ENCODE measurements at places on chromosomes 7 and 10.

- DNase-seq = peak; percentile 66
Observed at GRCh38 chr10:31136930-31137885, 105.5 kb upstream of the ZNF438 start.

DNA sequence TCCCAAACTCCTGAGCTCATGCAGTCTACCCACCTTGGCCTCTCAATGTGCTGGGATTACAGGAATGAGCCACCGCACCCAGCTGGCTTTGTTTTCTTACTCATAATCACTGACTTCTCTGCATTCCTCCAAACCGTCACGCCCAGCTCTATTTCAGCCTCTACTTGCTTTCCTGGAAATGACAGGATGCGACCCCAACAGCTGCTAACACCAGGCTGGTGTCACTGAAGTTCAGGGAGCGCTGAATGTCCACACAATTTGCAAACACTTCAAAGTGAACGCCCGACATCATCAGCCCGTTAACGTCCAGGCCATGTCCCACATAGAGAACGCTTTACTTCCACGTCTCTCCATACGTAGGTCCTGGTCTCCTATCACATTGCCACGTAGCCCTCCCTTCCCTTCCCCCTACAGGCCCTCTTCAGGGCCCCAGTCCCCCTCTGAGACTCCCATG, 12.8 kb upstream of the PROSER2 start:
- no peak for DNase-seq

- DNase-seq = no peak
Observed at GRCh38 chr7:43750016-43750887, 8.2 kb upstream of the BLVRA start.

DNA sequence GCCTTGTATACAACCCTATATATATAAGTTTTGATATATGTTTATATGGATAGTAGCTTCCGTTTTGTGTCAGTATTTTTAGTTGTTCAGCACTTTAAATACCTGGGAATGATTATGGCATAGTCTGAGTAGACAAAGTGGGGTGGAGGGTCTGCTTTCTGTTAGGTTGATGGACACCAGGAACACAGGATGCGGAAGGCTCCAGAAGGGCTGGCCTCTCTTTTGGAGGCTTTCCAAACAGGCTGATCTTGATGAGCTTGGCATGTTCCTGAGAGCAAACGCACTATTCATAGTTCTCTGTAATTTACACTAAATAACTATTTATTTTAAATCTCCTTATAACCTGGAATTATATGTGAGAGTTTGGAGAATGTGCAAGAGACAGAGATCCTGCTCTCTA, 12.7 kb downstream of the AKR1E2 start:
- DNase-seq = no peak

DNA sequence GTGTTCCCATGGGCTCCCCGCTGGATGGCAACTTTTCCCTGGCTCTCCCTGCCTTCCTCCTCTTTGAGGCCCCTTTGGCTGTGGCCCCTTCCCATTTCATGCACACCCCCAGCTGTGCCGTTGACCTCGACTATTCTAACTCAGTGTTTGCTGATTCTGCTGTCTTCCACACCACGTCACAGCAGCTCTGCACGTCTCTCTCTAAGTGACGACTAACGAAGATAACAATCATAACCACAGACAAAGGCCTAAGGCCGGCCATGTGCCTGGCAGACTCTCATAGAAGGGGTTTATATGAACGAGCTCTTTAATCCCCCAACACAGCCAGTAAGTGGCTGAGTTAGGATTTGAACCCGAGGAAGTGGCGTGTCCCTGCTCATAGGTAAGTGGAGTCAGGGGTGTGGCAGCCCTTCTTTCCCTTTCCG, 151.5 kb upstream of the SHH start:
- no peak for DNase-seq

DNA sequence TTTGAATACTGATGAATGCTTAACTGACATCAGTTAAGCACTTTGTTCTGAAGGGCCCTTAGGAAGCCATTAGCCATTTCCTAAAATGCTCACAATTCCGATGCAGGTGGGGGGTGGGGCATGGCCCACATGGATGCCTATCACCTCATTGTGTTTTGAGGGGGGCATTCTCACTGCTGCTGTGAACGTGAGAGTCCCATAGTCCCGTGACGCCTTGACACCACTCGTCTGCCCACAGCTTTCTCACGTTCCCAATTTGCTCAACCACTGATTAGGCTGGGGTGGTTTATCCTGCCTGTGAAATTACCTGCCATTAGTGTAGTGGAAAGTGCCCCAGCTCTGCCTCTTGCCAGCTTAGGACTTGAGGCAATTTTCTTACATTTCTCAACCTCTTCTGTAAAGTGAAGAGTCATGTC, 31.9 kb downstream of the DUSP5 start:
- DNase-seq = no peak

DNA sequence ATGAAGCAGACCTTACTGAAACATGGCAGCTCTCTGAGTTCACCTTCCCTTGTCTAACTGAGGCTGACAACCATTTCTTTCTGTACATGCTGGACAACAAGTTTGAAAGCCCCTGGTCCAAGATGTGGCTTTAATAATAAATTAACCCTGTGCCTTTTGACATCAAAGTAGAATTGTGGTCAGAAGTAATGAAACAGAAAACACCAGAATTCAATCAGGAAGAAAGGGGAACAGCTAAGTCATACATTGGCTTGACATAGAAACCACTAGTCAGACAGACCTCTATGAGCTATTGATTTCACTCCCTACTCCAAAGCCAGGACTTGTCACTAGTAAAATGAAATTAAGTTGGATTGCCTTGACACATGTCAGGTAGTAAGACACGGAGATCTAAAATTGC, 175.2 kb upstream of the ASAH2 start:
- no peak for DNase-seq

DNA sequence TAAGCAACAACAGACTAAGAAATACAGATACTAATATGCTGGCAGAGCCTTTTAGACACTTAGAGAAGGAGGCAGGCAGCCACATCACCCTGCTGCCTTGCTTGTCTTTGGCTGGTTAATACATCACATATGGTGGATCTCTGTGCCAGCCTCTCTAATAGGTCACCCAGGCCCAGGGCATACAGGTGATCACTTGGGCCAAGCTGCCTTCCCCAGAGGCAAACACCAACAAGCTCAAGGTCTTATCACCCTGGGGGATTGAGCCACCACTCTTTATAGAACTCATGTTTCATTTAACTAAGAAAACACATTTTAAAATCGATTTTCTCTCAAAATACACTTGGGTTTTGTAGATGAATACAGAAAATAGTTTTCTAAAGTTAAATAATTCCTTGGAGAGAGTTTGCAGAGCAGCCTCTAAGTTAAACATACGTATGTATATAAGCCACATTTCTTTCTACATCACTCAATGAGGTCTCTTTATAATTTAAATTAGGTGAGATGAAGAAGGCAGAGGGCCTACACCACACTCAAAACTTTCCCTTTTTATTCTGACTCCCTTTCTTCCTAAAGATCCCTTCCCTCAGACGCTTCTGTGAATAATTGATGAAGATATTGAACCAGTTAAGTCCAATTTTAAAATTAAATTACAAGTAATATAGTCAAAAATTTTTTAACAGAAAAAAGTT, 556.8 kb upstream of the GHITM start:
- DNase-seq = no peak

DNA sequence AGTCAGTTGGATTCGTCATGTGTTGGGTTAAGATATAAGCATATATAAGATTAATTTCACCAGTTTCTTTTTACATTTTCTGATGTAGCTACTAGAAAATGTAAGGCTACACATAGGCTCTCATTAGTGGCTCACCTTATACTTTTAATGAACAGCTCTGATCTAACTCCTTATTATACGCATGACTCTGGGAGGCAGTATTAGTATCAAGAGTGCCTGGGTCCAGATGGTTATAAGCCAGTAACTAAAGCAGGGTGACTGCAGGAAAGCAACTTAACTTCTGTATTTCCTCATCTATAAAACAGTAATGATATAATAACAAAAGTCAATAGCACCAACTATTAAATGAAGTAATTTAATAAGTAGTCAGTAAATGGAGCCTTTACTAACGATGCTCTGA, 1.4 kb upstream of the ELMO1 start:
- no peak for DNase-seq

GRCh38 chr7:139094596-139094995, 14.9 kb downstream of the ZC3HAV1 start:
- DNase-seq = no peak

DNA sequence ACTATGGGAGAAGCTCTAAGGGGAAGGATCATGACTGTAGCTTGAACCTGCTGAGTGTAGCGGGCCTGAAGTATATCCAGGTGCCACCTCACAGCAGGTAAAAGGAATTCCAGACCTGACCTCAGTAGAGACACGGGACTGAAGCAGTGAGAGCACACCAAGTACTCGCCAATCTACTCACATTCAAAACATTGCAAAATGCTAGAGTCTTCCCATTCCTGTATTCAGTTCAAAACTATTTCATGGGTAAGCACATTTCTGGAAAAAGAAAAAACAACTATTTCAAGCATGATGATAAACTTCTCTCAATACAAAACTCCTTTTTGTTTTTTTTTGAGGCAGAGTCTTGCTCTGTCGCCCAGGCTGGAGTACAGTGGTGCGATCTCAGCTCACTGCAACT, 121.9 kb upstream of the AUTS2 start:
- no peak for DNase-seq

GRCh38 chr7:18458830-18459229, 36.7 kb upstream of the HDAC9 start:
- no peak for DNase-seq

DNA sequence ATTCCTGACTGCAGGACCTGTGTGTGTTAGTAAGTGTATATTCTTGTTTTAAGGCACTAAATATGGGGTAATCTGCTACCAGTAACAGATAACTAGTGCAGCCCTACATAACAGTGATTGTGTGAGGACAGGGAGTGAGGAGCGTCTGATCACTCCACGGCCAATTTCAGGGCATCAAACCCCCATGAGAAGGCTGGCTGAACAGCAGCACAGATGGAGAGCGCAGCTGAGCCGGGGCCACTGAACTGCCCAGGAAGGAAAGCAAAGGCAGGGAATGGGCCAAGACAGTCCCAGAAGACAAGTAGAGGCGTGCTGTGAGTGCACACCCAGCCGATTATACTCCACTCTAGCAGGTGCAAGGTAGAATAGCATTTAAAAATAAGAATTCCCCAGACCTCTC, 157.1 kb upstream of the CHST15 start:
- no peak for DNase-seq

GRCh38 chr10:118522791-118523498, 72.5 kb downstream of the PRLHR start:
- DNase-seq = no peak

DNA sequence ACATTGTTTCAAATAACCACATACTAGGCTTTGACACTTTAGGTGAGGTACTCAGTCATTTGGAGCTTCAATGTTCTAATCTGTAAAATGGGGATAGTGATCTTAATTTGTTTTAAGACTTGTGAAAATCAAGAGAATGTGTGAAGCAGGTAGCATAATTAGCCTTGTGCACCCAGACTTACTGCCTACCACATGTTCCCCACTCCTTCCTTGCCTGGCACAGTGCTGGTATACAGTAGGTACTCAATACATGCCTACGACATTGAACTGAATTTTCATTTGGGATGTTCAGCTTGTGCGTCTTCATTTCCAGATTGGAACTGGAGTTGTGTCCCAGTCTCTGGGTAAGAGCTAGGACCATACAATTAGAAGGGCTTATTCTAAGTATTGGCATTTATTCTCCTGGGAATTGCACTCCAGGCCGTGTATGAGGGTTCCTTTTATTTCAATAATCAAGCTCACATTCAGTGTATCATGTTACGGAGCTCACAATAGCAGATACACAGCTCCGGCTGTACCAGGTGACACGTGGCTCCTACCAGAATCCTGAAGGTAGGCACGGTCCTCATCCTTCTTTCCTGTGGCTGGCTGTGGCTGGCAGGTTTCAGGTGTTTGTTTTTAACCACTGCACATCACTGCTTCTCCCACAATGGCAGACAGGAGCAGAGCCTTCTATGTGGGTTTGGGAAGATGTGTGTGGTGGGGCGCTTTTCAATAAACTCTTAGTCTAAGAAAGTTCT, 109.4 kb upstream of the PDCD4 start:
- DNase-seq = no peak

DNA sequence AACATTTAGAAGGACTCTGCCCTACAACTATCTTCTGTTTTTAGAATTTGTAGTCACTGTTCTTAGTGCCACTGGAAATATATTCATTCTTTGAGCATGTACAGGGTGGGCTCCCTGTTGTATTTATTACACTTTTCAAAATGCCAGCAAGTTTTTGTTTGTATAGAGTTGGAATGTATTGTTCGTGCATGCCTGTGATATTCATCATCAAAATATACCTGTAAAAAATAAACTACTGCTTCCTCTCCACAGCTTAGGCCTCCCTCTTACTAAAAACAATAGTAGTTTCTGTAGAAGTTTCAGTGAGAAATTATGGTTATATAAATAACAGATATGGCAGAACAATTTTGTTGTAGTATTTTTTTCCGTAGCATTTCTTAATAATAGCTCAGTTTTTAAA, 61.6 kb downstream of the NHLRC2 start:
- no peak for DNase-seq

GRCh38 chr7:138967159-138967558, 14.0 kb downstream of the KIAA1549 start:
- no peak for DNase-seq

DNA sequence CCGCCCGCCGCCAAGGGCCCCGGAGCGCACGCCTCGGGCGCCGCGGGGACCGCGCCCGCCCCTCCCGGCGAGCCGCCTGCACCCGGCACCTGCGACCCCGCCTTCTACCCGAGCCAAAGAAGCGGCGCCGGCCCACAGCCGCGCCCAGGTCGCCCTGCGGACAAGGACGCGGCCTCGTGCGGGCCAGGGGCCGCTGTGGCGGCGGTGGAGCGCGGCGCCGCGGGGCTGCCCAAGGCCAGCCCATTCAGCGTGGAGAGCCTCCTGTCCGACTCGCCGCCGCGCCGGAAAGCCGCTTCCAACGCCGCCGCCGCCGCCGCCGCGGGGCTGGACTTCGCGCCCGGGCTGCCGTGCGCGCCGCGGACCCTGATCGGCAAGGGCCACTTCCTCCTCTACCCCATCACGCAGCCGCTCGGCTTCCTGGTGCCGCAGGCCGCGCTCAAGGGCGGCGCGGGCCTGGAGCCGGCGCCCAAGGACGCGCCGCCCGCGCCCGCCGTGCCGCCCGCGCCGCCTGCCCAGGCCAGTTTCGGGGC, 3.5 kb downstream of the UNCX start:
- peak; percentile 43 for DNase-seq

- DNase-seq = no peak
Observed at GRCh38 chr7:159328096-159328495, 183.4 kb upstream of the VIPR2 start.

- DNase-seq = no peak
Observed at GRCh38 chr10:5540891-5541290, 16.1 kb downstream of the CALML3 start.

GRCh38 chr10:62175251-62175650, 93.4 kb downstream of the RTKN2 start:
- no peak for DNase-seq

- DNase-seq = no peak
Observed at GRCh38 chr7:44264221-44264931, 61.0 kb downstream of the CAMK2B start.

GRCh38 chr10:98892523-98892922, 343.1 kb downstream of the HPSE2 start:
- DNase-seq = no peak

GRCh38 chr7:141624763-141625162, 73.6 kb downstream of the AGK start:
- no peak for DNase-seq
